ENCODE measurements at places on chromosomes 13 and 19.

DNA sequence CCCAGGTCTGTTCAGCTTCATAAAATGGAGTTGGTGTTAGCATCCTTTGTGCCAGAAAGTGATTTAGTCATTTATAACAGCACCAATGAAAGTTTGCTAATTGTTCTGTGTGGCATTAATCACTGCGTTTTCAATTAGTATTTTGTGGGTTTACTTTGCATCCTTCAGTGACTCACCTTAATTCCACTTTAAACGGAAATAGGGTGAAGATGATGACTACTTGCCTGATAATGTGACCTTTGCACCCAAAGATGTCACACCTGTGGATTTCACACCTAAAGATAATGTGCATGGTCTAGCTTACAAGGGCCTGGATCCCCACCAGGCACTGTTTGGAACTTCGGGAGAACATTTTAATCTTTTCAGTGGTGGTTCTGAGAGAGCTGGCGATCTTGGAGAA, 15.0 kb downstream of the GPATCH1 start:
- no peak for DNase-seq

- no peak for DNase-seq
Observed at GRCh38 chr19:50327461-50328223, 1.5 kb downstream of the KCNC3 start.

DNA sequence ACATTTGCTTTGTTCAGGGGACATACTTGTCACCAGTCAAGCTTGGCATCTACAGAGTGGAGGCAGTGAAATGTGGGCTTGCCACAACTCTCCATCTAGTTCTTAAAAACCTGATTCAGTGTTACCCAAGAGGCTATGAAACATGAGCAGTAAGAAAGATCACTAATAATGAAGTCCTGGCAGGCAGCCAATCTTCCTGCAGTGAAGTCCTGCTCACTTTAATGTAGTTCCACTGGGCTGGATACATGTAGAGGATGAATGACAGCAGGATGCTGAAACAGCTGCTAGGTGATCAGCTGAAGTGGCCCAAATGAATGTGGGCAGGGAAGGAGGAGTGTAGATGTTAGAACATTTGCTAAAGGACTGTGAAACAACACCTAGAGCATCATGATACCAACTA, 1213.1 kb downstream of the OLFM4 start:
- no peak for DNase-seq

- DNase-seq = no peak
Observed at GRCh38 chr13:33285420-33286124, at the start of gene STARD13. Gene STARD13, minus strand, starts transcription at chr13:33285755. Its CDS starts 117 bp downstream, at chr13:33285638.

- DNase-seq = no peak
Observed at GRCh38 chr13:93226065-93226622, 463 bp upstream of the GPC6 start.

- no peak for DNase-seq
Observed at GRCh38 chr13:97223711-97224541, 1.8 kb downstream of the MBNL2 start.

- DNase-seq = no peak
Observed at GRCh38 chr19:3034406-3034655, 5.3 kb upstream of the TLE2 start.

- no peak for DNase-seq
Observed at GRCh38 chr13:35930665-35931631, 200.2 kb downstream of the DCLK1 start.

DNA sequence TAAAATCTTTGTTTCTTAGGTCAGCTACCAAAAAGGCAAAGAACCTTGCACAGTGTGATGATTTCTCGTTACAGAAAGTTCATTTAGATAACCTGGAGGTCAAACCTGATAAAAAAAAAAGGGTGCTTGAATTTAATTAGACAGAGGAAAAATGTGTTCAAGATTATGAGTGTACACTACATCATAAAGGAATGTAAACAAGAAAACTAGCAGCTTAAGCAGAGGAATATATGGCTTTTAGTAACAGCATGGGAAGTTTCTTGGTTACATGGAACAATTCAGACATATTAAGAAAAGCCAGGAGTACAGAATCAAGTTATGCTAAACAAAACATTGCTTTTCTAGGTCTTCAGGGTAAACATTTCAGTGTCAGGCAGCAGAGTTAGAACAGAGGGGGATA, 32.9 kb downstream of the ING1 start:
- DNase-seq = no peak

GRCh38 chr19:16571283-16571682, 932 bp downstream of the SLC35E1 start:
- no peak for DNase-seq

- no peak for DNase-seq
Observed at GRCh38 chr13:23750383-23751121, 138.6 kb downstream of the MIPEP start.

DNA sequence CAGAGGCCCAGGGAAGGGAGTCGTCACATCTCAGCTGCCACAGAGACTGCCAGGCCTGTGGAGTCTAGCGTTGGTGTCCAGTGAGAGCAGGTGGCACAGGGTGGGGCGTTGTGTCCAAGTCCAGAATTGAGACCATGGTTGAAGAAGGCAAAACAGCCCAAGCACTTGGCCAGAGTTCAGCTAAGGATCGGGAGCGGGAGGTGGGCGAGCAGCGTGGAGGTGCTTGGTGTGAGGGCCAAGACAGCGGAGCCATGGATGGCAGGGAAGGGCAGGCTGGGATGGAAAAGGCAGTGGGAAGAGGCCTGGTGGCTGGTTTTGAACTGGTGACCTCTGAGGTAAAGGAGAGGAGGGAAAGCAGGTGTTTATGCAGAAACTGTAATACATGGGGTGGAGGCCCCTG, 8.0 kb downstream of the IGFLR1 start:
- DNase-seq = no peak

DNA sequence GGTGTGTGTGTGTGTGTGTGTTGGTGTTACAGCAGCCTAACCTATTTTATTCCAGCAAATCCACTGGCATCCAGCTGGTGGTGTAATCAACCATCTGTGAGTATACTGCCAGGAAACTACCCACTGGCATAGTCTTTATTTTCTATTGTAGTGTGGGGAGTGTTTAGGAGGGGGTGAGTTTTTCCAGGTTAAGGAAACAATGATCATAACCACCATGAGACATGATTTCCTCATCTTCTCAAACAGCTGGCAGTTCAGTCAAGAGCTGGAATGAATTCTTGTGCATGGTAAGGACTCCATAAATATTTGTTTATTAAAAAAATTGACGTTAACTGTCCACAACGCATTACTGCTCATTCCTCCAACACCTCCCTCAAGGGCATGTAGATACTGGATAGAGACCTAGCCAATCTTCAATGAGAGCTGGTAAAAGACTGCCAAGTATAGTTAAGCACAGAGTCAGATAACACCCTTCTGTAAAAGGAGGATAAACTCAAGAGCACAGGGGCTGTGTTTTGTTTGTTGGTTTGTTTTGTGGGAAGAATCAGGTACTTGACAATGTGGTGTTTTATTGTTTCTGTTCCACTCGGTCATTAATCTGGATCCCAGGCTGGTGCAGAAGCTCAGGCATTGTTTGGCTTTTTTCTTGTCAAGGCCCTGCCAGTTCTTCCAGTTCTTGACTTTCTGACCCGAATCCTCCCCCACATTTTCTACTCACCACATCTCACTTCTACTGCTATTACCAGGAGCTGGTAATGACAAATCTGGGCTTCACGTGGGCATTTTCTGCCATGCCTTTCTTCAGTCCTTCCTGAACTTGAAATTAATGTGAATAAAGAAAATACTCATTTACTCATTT, 31.6 kb upstream of the SLC46A3 start:
- DNase-seq = no peak

- no peak for DNase-seq
Observed at GRCh38 chr19:14000691-14001375, 5.3 kb downstream of the RFX1 start.

DNA sequence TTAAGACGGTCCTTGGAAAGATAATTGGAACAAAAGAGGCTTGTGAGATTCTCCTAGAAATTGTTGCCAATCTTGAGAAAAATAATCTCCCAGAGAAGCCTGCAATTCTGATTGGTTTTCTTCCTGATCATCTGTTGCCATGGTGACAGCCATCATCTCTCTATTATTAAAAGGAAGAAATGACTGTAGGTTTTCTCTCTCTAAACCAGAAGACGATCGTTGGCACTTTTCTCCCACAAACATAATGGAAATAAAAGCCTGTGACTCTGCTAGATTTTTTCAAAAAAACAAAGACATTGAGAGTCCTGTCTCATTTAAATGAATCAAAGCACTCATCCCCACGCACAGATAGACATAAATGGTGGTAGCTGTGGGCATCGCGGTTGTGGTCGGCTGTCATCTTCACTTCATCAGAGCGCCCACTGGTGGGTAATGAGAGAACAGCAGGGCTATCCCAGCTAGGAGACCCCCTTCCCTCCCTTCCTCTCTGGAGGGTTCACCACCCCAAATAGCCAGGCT, 21.7 kb upstream of the CALM3 start:
- DNase-seq = peak; percentile 57

- peak; percentile 56 for DNase-seq
Observed at GRCh38 chr19:19405971-19406877, 749 bp downstream of the GATAD2A start.

DNA sequence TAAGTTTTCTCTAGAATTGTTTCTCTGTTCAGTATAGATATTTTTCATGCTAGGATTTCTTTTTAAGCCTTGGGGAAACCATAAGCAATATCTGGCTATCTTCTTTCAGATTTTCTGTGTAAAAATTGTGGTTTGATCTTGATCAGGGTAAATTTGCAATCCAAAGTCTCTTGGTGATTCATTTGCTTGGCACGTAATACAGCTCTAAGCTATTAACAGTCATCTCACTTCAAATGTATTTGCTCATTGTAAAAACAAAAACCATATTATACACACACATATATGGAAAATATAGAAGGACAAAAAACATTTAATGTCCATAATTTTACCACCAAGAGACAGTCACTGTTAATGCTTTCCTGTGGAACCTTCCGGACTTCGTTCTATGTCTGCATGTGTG, 191.0 kb downstream of the SHISA2 start:
- no peak for DNase-seq

GRCh38 chr19:58217607-58218391, 10.9 kb upstream of the ZNF544 start:
- DNase-seq = no peak

DNA sequence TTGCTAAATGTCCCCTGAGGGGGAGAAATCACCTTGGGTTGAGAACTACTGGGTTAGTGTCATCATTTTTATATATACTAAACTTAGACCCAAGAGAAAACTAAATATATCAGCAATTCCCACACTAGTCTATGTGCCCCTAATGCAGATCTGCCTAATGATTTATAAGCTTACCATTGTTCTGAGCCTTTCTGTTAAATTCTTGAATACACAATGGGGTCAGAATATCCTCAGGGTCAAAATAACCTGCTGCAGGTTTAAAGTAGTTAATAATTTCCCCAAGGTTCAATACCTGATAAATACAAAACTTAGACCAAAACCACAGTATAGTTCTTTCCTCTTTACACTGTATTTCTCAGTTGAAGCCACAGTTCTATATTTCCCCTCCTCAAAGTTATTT, 4.6 kb downstream of the VWA8 start:
- DNase-seq = no peak

- DNase-seq = no peak
Observed at GRCh38 chr19:50314724-50315708, 14.2 kb downstream of the KCNC3 start.

DNA sequence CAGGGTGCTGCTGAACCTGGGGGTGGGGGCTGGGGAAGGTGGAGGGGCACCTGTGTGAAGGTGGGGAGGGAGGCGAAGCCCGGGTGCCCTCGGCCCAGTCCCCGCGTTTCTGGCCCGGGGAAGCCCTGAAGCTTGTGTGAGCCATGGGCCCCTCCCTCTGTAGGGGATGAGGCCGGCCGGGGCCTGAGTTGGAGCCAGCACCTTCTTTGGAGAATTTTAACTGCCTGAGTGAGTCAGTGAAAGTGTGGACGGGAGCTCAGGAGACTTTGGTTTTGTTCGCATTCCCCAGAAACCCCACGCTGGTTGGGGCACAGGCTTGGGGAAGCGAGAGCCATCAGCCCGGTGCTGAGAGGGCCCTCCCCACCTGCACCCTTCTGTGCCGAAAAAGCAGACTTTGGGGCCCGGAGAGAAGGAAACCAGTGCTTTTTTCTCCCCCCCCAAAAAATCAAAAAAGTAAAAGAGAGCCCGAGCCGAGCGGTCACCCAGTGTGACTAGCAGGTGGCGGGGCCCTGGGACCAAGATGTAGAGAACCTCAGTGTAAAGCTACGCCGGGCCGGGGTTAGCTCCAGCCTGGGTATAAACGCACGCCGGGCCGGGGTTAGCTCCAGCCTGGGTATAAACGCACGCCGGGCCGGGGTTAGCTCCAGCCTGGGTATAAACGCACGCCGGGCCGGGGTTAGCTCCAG, 45.1 kb downstream of the TMEM255B start:
- DNase-seq = no peak

DNA sequence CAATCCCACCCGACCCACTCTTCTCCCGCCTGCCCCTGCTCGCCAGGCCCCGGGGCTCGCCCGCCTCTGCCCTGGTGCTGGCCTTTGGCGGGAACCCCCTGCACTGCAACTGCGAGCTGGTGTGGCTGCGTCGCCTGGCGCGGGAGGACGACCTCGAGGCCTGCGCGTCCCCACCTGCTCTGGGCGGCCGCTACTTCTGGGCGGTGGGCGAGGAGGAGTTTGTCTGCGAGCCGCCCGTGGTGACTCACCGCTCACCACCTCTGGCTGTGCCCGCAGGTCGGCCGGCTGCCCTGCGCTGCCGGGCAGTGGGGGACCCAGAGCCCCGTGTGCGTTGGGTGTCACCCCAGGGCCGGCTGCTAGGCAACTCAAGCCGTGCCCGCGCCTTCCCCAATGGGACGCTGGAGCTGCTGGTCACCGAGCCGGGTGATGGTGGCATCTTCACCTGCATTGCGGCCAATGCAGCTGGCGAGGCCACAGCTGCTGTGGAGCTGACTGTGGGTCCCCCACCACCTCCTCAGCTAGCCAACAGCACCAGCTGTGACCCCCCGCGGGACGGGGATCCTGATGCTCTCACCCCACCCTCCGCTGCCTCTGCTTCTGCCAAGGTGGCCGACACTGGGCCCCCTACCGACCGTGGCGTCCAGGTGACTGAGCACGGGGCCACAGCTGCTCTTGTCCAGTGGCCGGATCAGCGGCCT, 4.1 kb downstream of the LRFN3 start:
- no peak for DNase-seq

DNA sequence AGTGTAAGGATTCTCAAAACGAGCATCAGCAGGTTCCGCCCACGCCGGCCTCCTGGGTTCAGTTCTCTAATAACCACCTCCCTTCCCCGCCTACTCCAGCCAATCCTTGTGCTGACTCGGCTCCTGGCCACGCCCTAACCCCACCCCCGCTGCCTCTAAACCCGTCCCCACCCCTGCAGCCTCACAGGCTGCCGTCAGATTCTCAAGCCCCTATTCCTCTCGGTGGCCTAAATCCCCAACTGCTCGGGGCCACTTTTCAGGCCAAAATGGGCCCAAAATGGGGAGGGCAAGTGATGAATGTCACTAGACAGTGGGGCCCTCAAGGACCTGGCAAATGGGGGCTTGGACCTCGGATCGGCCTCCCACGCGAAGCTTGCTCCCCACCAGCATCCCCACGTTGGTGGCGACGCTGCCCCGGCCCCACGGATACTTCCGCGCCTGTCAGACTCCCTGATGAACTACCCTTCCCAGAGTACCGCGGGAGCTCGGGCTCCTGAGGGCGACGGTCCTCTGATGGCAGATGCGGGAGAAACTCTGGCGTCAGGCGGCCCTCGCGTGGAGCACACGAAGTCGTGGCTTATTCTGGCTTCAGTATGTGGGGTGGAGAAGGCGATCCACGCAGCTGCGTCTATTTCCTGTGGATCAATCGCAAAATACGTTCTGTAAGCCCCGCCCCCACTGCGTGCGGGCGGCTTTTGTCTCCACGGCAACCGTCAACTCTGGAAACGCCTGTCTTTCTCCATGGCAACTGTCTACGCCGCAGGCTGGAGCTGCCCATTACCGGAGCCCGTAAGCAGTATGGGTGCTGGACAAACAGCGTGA, 24.8 kb downstream of the ZNF473 start:
- DNase-seq = peak; percentile 89

GRCh38 chr19:2331601-2332246, 3.2 kb downstream of the SPPL2B start:
- DNase-seq = no peak
